Fibroblast of skin of left biceps (primary cell): ENCODE measurements at places on chromosomes 1 and 21.

DNA sequence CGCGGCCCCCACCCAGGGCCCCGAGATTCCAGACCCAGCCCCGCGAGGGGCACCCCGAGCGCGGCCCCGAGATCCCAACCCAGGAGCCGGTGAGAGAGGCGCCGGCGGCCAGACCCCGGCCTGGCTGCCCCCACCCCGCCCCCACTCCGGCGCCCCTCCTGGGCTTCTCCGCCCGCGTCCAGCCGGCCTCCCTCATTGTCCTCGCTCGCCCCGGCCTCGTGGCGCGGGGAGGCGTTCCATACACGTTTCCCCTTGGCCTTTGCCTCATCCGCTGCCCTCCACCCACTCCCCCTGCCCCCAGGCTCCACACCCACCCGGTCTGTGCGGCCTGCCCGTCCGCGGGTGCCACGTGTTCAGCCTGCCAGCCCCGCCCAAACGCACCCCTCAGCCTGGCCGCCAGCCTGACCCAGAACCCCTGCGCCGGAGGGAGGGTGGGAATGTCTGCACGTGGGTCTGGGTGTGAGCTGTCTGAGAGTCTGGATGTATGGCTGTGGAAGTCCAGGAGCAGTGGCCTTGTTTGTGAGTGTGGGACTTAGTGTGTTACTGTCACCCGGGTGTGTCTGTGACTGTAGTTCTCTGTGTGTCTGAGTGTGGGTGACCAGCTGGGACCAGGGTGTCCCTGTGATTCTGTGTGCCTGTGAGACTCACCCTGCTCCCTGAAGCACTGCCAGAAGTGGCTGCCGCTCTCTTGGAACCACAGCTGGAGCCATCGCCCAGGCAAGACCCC is 681 bp downstream of the B4GALT2 start:
- DNase-seq: no peak

DNA sequence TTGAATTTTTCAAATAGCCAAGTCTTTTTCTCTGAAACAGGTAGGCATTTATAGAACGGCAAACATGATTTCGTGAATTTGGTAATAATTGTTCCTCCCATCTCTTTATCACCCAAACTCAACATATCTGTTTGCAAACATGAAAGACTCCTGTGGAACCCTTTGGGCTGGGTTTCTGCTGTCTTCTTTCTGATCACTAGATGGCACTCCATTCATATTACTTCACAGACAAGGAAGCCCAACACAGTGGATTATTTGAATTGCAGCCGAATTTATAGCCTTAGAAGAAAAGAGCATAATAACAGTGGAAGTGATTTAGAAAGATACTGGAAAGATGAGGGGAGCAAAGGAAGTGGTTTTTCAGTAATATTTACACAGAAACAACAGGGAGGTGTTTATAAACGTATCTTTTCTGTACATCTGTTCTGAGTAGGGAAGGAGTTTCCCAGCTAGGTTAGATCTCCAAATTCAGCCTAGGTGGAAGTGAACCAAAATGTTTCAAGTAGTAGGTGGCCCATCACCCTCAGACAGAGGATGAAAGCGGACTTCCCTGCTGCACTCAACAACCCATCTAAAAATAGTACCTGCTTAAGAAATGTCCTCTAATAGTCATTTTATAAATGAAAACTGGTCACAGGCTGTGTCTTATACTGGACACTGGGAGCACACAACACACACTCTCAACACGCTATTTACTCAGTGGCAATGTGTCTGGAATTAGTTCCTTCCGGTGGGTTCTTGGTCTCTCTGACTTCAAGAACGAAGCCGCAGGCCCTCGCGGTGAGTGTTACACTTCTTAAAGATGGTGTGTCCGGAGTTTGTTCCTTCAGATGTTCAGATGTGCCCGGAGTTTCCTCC is 67.6 kb downstream of the MAP3K21 start:
- DNase-seq: peak; percentile 25

DNA sequence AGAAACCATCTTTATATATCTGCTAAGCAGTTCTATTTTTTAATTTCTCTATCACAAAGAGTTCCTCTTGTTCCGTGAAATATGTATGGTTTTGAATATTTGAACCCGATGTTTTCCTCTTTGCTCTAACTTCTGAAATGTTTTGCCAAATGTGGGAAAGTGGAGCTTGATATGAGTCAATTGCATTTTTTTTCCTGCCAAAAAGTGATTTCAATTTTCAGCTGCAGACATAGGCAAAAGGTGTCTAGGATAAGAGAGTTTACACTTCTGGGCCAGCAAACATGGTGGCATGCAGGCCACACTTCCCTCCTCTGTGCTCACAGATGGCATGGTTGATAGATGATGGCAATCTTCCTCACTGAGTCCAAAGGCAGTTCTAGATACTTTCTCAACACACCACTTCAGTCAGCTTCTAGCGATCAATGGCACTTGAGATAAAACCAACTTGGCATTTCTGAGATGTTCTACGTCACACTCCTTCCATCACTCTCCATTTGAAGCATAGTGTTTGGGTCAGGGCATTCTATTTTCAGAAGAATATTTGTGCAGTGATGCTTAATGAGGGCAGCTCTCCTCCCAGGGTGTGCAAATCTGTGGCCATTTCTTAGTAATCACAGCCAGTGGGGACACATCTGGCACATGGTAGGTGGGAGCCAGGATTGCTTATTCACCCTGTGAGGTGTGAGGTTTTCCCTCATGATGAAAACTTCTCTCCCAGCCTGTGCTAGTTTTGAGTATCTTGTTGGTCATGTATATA is 54.4 kb upstream of the SCAF4 start:
- DNase-seq: no peak

DNA sequence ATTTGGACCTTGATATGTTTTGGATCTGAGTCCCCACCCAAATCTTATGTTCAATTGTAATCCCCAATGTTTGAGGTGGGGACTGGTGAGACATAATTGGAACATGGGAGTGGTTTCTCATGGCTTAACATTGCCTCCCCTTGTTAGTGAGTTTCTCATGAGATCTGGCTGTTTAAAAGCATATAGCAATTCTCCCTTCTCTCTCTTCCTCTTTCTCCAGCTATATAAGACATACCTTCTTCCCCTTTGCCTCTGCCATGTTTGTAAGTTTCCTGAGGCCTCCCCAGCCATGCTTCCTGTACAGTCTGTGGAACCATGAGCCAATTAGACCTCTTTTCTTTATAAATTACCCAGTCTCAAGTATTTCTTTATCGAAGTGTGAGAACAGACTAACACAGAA is 692.4 kb downstream of the KCNT2 start:
- no peak for DNase-seq

- DNase-seq: no peak
Observed at GRCh38 chr1:232886271-232886670, 64.1 kb upstream of the NTPCR start.
